ENCODE measurements at places on chromosomes 7 and 10.

GRCh38 chr7:73555411-73555982, 2.0 kb downstream of the BCL7B start:
- no peak for DNase-seq

GRCh38 chr10:78405231-78405630, 371.6 kb downstream of the RPS24 start:
- no peak for DNase-seq

GRCh38 chr10:71622616-71623015, 97.0 kb downstream of the C10orf105 start:
- no peak for DNase-seq

DNA sequence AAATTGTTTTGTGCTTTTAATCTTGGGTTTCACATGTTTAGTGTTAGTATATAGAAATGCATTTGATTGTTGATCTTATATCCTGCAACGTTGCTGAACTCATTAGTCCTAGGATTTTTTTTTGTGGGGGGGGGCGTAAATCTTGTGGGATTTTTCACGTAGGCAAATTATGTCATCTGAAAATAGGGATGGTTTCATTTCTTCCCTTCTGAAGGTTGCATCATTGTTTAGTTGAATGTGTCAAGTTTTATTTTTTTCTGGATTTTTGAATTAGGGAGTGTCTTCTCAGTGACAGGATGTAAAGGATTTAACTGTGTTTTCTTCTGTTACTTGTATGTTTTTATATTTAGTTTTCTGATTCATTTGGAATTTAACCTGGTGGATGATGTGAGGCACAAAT, 26.7 kb downstream of the MKLN1 start:
- no peak for DNase-seq

DNA sequence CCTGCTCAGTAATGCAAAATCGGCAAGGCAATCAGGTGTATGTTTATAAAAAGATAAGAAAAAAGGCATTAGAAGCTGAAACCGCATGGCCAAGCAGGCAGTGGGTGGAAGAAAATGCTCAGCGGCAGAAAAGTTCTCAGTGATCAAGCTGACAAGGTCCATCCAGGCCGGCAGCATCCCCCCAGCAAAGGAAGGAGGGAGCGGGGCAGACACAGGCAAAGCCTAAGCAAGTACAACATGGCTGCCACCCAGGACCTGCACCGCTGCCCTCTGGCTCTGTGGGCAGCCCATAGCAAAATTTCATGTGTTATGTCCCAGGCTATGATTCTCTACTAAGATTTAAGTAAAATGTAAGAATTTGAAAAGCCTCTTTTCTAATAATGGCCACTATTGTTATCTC, 45.4 kb downstream of the MRPS24 start:
- no peak for DNase-seq

- DNase-seq, result no peak
Observed at GRCh38 chr7:140899883-140900282, 24.8 kb downstream of the BRAF start.

DNA sequence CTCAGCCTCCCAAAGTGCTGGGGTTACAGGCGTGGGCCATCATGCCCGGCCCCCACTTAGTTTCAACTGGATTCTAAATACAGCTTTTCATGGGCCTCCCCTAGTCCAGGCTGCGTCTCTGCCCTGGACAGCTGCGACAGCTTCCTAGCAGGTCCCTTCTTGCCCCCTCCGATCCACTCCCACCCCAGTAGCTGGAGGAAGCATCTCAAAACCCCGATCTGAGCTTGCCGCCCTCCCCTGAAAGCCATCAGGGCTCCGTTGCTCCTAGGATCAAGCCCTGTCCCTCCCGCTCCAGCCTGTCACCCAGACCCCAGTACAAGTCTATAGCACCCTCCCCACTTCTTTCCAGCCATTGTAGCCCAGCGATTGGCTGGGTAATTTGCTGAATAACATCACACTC, 64.5 kb downstream of the VWA2 start:
- DNase-seq, result no peak

- no peak for DNase-seq
Observed at GRCh38 chr10:113945075-113945686, 90.7 kb downstream of the NHLRC2 start.

DNA sequence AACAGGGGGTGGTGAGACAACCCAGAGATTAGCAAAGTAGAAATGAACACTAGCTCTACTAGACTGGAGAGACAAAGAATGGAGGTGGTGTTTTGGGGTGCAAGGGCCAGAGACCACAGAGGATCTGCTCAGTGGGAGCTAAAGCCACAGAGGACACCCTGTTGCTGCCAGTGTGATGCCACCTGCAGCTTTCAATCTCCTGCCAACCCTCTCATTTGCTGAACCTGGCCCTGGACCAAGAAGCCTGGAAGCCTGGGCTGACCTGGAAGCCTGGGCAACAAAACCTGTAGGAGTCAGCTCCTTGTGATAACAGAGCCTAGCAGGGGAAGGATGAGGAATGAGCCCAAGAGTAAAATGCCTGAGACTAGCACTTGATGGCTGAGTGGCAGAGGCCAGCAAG, 81.1 kb upstream of the ADO start:
- DNase-seq, result no peak

DNA sequence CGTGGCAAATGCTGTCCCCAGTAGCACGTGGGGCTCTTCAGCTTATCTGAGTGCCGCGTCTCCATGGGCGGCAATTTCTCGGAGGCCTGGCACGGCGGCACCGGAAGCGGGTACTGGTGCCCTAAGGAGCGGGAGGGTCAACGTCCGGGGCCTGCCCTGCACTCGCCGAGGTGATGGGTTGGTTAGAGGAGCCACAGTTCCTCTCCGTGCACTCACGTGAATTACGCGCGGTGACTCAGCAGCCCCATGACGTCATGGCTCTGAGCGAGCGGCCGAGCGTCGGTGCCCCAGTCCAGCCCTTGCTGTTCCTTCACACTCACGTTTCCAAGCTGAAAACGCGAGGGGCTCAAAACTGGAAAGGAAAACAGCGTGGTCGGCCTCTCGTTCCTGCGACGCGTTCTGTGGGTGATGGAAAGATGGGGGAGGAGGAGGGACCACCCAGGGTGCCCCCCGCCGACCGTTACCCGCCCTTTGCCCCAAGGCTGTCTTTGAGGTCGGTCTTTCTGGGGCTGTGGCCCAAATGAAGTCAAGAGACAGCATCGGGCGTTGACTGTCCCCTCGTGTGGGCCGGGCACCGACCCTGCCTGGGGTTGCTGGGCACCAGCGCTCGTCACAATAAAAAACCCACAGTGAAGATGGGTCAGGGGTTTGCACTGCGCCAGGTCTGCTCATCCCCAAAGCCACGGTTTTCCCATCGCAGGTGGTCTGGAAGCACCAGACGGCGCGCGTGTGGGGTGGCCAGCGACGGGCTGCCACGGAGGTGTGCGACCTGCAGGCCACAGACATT, 70.4 kb upstream of the CFAP46 start:
- no peak for DNase-seq

DNA sequence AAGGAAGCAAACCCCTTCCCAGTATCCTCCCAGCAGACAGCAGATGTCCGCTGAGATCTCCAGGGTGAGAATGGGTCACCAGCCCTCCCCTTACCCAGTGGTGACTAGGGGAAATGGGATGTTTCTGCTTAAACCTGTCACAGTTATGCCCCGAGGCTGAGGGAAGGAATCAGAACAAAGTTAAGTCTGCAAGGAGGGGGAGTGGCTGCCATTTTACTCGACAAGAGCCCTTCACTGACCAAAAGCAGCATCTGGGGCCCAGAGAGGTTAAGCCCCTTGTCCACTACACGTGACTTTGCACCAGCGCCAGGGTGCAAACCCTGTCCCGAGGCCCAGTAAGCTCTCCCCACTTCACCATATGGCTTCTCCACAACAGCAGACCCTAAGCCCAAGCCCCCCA, 4.6 kb upstream of the NANOS1 start:
- no peak for DNase-seq

- peak; percentile 92 for DNase-seq
Observed at GRCh38 chr7:100130608-100131453, 4.1 kb downstream of the MBLAC1 start.

- no peak for DNase-seq
Observed at GRCh38 chr10:26365681-26366358, 72.3 kb upstream of the APBB1IP start.

DNA sequence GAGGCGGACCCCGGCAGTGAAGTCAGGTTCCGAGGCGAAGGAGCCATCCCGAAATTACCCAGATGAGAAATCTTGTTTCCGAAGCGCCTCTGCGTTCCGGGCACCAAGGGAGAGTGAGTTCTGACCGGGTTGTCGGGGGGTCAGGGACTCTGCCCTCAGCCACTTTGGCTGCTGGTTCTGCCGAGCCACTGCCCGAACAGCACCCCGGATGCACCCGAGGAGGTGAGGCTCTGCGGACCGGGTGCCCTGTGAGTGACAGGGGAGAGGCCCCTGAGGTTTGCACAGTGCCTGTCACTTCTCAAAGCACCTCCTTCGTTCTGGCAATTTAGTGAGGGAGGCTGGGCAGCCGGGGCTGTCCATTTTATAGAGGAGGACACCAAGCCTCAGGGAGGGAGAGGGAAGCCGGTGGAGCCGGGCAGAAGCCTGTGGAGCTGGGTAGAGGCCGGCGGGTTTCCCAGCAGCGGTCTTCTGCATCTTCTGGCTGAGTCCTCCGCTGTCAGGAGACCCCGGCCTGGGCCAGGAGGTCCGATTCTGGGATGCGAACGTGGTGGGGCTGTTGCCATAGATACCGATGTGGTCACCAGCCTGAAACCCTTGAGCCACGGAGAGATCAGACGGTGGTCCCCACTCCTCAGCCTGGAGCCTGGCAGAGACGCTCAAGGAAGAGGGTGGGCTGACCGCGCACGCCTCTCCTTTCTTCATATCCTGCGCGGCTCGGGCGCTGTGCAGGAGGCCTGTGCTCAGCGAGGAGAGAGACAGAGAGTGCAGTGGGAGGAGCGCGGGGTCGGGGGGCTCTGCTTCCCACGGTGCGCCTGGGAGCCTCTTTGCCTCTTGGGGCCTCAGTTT, 18.9 kb upstream of the SHH start:
- DNase-seq, result no peak

GRCh38 chr7:156220701-156221100, 408.4 kb upstream of the SHH start:
- no peak for DNase-seq

- DNase-seq, result no peak
Observed at GRCh38 chr7:138630059-138630610, 71.0 kb downstream of the SVOPL start.

DNA sequence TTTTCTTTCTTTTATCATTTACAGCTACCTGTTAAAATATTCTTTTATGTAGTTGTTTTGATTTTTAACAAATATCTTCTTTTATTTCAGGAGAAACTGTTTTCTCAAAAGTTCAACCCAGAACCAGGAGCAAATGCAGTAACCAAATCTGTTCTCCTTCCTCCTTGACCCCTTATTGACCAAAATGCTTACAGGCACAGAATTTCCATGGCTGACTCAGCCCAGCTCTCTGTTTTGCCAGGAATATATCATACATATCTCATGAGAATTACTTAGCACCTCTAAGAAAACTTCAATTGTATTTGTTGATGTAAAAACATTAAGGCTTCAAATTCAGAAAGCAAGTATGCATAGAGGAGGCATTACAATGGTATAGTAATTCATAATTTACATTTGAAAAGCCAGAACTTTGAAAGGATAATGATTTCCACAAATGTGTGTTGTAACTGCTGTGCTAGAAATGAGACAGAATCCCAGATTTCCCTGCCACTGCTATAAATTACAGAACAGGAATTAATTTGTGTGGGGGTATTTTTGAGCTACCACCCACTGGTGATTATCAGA, 2.2 kb downstream of the GSAP start:
- DNase-seq, result no peak

GRCh38 chr7:117493460-117493859, 13.6 kb downstream of the CFTR start:
- DNase-seq, result no peak

DNA sequence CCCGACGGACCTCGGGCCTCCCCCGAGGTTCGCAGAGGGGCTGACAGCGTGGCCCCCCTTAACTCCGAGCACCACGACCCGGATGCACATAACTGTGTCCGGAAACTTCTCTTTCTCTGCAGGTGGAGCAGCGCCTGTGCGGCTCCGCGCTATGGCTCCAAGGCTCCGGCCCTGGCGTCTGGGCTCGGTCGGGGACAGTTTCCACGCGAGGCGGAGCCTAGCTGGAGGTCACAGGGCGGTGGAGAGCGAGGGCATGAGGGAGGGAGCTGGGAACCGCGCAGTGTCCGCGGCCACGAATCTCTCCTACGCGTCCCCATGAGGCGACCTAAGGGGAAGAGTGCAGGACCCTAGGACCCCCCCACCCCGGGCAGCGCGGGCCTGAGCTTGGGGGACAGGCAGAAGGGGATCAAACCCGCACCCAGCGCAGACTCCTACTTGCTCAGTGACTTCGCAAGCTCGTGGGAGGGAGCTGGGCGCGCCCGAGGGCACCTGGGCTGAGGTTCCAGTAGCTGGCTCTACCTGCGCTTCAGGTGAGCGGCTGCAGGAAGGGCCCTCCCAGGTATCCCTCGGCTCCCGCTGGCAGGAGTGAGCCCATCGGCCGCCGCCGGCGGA, 8.6 kb upstream of the MNX1 start:
- no peak for DNase-seq

DNA sequence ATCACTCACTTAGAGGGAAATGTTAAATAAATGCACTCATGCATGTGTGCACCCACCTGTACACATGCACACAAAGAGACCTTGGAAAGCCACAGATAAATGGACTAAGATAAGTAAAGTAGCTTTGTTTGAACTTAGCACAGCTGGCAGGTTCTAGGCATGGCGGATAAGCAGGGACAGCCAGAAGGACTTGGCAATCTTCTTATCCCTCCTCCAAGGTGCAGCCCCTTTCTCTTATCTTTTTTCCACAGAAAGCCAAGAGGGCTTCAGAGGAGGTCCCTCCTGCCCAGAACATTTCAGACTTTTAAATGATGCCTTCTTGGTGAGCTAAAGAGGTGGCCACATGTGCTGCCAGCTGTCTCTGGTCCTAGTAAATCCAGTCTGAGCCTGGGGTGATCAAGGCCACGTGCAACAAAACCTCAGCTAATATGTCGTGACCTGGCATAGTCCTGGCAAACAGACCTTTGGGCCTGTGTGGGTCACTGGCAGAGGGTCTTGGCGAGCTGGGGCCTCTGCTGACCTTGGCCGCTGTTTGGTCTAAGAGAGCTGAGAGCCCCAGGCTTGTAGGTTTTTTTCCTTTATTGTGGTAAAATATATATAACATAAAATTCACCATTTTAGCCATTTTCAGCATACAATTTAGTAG, 43.2 kb upstream of the SLC35B4 start:
- no peak for DNase-seq

GRCh38 chr10:35611750-35612149, 6.6 kb downstream of the GJD4 start:
- no peak for DNase-seq

DNA sequence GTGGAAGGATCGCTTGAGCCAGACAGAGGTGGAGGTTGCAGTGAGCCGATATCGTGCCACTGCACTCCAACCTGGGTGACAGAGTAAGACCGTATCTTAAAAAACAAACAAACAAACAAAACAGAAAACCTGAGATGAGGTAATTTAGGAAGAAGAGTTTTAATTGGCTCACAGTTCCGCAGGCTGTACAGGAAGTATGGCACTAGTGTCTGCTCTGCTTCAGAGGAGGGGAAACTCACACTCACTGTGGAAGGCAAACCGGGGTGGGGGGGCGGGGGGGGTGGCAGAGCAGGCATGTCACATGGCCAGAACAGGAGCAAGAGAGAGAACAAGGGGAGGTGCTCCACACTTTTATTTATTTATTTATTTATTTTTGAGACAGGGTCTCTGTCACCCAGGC, 5.1 kb downstream of the UBE2D4 start:
- no peak for DNase-seq

- DNase-seq, result no peak
Observed at GRCh38 chr10:131650771-131651673, 249.8 kb upstream of the PPP2R2D start.
